CD4-positive, alpha-beta T cell (primary cell): ENCODE measurements at places on chromosomes 6 and 20.

- DNase-seq = no peak
Measured at GRCh38 chr6:162952423-162952822, 224.6 kb downstream of the PACRG start.

GRCh38 chr6:132198040-132198439, 203.2 kb downstream of the MOXD1 start:
- DNase-seq = no peak

GRCh38 chr6:165229216-165229615, 80.2 kb downstream of the C6orf118 start:
- DNase-seq = no peak

- DNase-seq = no peak
Measured at GRCh38 chr20:36632487-36633284, 13.3 kb downstream of the SLA2 start.

DNA sequence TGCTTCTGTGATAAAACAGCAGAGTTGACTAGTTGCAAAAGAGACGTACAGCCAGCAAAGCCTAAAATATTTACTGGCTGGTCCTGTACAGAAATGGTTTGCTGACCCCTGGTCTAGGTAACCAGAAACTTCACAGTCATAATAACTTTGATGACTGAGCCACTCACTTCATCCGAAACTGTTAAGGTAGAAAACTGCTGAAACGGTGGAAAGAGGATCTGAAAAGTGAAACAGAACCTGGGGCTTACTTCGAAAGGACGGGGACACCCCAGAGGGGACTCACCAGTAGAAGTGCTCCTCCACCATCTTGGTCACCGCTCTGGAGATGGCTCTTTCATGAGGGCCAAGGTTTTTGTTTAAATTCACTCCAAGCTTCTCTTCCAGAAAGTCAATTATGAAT, 16.4 kb downstream of the FAXC start:
- DNase-seq = no peak
